Stimulated activated CD8-positive, alpha-beta memory T cell treated with anti-CD3 and anti-CD28 coated beads, Interleukin-4, amount 100 ng/mL, for 4 hours (primary cell): ENCODE measurements at places on chromosomes 3 and 15.

DNA sequence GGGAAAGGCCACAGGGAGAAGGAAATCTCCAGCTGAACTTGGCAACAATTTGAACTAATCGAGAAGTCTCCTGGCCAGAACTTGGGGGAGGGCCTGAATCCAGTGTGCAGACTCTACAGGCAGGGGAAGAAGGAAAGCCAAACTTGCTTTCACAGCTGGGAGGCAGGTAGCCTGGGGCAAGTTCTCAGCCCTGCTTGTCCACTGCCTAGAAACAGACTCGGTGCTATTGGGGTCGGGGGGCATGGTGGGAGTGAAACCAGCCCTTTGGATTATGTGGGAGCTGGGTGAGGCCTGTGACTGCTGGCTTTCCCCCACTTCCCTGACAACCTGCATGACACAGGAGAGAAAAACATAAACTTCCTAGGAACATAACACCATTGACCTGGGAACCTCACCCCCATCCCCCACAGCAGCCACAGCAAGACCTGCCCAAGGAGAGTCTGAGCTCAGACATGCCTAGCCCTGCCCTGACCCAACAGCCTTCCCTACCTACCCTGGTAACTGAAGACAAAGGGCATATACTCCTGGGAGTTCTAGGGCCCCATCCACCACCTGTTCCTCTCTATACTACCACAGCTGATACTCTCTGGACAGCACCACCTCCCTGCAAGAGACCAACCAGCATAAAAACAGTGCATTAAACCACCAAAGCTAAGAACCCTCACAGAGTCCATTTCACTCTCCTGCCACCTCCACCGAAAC, 103.7 kb upstream of the MNS1 start:
- DNase-seq = no peak

- no peak for DNase-seq
Observed at GRCh38 chr15:75195122-75195765, 6.4 kb upstream of the C15orf39 start.

DNA sequence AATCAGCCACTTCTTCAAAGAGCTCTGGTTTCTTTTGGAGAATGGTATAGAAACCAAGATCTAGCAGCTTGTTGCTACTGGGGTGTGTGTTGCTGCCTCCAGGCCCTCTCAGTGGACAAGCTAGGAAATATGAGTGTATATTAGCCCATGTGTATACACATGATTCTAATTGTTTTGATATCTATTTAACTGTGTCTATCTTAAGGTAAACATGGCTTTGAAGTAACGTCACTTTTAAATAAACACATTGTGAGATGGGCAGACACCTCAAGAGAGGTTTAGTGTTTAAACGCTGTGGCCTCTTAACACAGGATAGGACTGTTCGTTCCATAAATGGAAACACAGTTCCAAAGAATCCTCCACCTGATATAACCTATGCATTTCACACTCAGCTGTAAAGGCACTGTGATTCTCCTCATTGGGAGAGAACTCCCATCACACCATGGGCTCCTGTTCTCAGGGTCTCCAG, 87.0 kb downstream of the GMPS start:
- no peak for DNase-seq

DNA sequence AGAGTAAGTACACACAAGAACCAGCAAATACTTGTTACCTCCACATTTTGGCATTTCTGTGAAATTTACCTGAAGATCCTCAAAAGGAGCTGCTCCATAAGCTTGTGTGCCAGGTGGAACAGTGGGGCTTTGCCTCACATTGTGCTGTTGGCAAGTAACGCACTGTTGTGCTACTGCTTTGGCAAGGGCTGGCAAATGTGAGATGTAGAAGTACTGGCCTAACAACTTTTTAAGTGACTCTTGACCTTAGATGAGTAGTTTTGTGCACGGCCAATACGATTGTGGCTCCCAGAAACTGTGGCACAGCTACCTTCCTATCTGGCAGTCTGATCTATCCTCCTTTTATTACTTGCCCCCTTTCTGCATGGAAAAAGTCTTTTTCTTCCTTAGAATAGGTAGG, 337.0 kb downstream of the KCNH8 start:
- DNase-seq = no peak

- DNase-seq = no peak
Observed at GRCh38 chr15:52069559-52069958, 43.0 kb downstream of the BCL2L10 start.

DNA sequence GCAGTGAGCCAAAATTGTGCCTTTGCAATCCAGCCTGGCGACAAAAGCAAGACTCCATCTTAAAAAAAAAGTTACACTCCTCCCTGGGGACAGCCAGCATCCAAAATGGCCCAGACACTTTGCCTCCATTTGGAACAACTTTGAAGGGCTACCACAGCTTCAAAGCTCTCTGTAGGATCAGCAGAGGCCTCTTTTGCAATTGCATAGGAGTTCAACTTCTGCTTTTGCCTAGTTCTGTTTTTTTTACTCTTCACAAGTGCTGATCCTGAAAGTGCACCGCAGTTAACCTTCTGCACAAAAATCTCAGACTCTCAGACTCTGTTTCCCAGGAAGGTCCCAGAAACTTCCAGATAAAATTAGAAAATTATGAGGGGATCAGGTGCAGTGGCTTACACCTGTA, 25.2 kb upstream of the SLC4A7 start:
- DNase-seq = no peak

DNA sequence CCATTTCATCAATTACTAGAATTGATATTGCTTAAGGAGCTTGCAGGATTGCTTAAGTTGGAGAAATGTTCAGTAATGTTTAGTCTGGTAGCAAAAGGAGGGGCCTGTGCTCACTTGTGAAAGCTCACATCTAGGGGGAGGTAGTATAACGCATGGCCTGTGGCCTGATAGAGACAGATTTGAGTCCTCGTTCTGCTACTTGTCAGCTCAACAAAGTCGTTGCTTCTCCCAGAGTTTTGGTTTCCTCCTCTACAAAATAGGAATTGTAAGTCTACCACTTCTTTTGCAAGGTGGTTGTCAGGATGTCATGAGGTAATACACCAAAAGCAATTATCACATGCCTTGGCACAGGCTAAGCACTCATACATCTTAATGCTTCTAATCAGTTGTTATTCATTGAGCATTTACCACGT, 1.3 kb downstream of the ST3GAL6 start:
- DNase-seq = no peak

DNA sequence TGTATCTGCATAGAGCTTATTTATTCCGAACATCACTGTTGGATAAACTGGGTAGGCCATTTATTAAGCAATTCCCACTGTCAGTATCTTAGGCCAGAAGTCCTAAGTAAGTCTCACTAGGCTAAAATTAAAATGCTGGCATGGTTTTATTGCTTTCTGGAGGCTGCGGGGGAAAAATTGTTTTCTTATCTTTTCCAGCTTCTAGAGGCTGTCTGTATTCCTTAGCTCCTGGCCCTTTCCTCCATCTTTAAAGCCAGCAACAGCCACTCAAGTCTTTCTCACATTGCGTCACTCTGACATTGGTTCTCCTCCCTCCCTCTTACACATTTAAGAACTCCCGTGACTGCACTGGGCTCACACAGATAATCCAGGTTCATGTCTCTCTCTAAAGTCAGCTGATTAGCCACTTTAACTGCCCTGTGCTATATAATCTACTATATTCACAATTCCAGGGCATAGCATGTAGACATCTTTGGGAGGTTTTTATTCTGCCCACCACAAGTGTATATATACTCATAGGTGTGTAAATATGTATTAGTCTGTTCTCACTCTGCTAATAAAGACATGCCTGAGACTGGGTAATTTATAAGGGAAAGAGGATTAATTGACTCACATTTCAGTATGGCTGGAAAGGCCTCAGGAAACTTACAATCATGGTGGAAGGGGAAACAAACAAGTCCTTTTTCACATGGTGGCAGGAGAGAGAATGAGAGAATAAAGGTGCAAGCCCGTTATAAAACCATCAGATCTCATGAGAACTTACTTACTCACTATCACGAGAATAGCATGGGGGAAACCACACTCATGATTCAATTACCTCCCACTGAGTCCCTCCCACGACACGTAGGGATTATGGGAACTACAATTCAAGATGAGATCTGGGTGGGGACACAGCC, 113.5 kb upstream of the SLC7A14 start:
- no peak for DNase-seq

DNA sequence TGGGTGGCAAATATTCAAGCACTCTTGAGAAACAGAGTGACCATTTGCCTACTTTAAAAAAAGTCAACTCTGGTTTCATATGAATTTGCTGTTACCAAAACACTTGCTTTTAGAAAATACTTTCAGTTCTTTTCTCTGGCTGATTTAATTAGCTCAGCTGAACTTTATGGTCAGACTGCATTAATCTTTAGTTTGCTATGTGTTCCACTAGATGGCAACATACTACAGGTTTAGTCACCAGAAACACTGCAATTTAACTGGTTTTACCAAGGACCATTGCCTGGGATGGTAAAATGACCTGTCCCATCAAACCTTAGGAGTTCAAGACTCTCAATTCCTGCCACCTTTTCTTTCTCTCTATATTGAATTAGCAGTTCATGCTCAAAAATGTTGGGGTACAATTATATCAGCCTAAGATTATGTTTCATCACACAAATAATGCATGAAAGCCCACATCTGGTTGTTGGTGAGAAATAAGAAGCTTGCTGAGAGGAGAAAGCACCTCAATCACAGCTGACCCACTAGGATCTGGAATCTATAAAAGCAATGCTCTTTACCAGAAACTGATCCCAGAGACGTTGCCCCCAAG, 14.2 kb downstream of the EIF4E3 start:
- no peak for DNase-seq

GRCh38 chr3:181369637-181370036, 342.1 kb upstream of the SOX2 start:
- no peak for DNase-seq

- DNase-seq = no peak
Observed at GRCh38 chr15:49898097-49898496, 220.9 kb downstream of the ATP8B4 start.

GRCh38 chr3:4564928-4565586, 71.9 kb downstream of the ITPR1 start:
- no peak for DNase-seq

DNA sequence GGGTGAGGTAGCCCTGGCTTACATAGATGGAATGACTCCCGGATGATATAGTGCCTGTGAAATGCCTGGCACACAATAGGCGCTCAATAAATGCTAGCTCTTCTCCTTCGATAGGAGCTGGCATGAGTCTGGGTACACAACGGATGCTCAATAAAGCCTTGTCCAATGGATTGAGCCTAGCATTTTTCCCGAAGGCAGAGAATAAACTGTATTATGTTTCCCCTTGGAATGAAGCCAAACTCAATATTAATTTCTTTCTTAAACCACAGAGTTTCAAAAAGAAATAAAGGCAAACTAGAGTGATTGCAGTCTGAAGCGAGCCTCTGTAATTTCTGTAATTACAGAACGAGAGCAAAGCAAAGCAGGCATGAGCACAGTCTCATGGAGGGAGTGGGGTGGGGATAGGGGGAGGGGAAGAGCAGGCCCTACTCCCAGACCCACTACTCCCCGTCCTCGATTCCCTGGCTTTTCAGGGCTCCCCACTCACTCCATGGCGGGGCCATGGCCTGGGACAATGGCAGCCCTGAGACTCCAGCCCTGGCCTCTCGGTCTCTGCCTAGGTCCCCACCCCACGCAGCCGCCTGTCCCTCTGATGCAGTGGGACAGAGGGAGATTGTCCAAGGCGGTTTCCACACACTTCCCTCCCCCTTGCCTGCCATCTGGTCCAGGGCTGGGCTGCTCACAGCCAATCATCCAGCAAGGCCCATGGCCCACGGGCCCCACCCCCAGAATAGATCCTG, 18.0 kb downstream of the SLC6A1 start:
- no peak for DNase-seq

- no peak for DNase-seq
Observed at GRCh38 chr3:56868706-56869105, 67.0 kb upstream of the ARHGEF3 start.

GRCh38 chr3:131957980-131958379, 76.8 kb downstream of the CPNE4 start:
- DNase-seq = no peak

GRCh38 chr15:45664451-45664850, 29.6 kb downstream of the SQOR start:
- DNase-seq = no peak

- DNase-seq = no peak
Observed at GRCh38 chr15:39250001-39250400, 330.9 kb upstream of the THBS1 start.

DNA sequence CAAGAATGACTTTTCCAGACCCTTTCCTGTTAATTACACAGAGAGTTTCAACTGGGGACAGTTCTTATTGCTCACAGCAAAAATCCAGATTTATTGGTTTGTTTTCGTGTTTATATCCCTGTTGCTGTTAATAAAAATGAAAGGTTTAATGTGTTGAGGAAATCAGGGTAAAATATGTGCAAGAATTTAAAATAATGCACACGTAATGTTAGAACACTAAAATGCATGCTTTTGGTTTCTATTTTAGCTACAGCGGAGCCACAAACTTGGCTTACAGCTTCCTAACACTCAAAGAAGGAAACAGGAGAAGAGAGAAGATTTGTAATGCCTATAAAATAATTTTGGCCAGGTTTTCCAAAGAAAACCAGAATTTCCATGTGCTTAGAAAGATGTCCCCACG, 62.7 kb downstream of the CASR start:
- DNase-seq = no peak

GRCh38 chr3:114128826-114129225, 50.0 kb downstream of the DRD3 start:
- DNase-seq = no peak

DNA sequence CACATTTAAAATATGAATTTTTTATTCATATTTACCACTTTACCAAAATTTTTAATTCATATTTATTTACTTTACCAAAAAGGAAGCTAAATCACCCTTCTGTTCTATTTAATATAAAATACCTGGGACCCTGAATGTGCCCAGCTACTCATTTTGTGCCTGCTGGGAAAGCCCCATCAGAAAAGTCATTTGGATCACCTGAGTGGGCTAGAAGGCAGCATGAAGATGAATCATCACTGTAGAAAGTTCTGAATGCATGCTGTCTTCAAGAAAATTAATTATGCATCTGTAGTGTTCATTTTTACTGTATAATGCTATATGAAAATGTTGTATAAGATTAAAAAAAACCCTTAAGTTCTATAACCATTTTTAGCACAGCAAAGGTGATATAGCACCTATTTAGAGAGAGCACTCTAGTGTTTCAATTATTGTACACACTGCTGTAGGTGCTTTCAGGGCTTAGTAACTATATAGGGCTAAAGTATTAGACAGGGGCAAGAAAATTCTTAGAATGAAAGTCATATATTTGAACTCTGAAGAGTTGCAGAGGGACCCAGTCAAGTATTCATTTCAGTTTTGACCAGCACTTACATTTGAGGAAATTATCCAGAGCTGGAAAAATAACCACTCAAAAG, 175.1 kb downstream of the NFKBIZ start:
- DNase-seq = no peak

DNA sequence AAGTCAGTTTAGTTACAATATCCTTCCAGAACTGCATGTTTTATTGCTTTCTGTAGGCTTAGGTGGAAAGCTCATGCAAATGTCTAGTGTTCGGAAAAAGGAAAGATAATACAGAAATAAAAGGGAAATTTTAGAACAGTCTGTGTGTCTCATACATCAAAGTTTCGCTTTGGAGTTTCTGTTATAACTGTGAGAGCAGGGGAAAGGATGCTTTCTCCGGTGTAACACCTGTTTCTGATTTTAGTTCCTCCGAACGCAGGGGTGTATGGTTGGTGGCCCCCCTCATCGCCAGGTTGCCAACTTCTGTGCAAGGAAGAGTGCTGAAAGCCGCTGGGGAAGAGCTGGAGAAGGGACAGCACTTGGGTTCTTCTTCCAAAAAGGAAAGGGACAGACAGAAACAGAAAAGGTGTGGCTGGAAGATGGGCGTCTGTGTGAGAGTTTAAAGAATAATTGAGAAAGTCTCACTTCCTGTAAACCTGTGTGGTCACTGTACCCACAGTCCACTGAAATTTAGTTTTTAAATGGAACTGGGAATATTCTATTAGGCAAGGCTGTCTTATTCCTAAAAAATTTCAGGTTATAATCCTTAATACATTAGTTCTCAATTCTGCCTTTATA, 6.7 kb downstream of the P2RY12 start:
- no peak for DNase-seq
